ENCODE measurements at places on chromosomes 2 and 18. TPM values are rescaled to one million over a fixed set of nuclear protein-coding genes. Genes with fewer than 3 reads are reported as not detected.

CNDP1 gene
- not detected for total RNA-seq

ACOXL gene
- 0.14 TPM for total RNA-seq

RFX8 gene
- total RNA-seq = 0.18 TPM

VWA3B gene
- total RNA-seq = not detected

ARHGAP25 gene
- 61.5 TPM for total RNA-seq

OSBPL1A gene
- total RNA-seq = 2.7 TPM

TP53I3 gene
- 2.6 TPM for total RNA-seq

GPR35 gene
- 14.6 TPM for total RNA-seq

NPAS2 gene
- total RNA-seq = 14.4 TPM

NT5C1B gene
- total RNA-seq = not detected

CSRNP3 gene
- total RNA-seq = not detected

GPR75 gene
- 1.2 TPM for total RNA-seq

ZEB2 gene
- total RNA-seq = 13.5 TPM

MEP1B gene
- total RNA-seq = not detected

COLEC12 gene
- not detected for total RNA-seq

EMILIN1 gene
- total RNA-seq = 0.63 TPM

CRYGD gene
- total RNA-seq = not detected

PRKAG3 gene
- total RNA-seq = not detected

- no peak for DNase-seq
Observed at GRCh38 chr2:228675091-228675490, 493.6 kb upstream of the SPHKAP start.

- no peak for DNase-seq
Observed at GRCh38 chr18:9619990-9620389, 5.6 kb upstream of the PPP4R1 start.

- DNase-seq = no peak
Observed at GRCh38 chr2:158312981-158313380, 143.6 kb downstream of the CCDC148 start.

DNA sequence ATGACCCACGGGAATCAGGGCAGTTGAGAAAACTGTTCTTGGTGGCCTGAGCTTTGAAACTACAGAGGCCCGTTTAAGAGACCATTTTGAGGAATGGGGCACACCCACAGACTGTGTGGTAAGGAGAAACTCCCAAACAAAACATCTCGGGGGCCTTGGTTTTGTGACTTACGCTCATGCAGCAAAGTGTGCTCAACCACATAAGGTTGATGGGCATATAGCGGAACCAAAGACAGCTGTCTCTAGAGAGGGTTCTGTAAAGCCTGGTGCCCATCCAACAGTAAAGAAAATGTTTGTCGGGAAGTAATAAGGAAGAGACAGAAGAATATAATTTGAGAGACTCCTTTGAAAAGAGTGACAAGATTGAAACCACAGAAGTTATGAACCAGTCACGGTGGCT is 5.4 kb downstream of the MRO start:
- DNase-seq = no peak

- DNase-seq = no peak
Observed at GRCh38 chr18:62186499-62186773, 420 bp downstream of the PIGN start.

- no peak for DNase-seq
Observed at GRCh38 chr2:136727973-136728699, 37.2 kb upstream of the THSD7B start.

GRCh38 chr2:112181571-112182290 is 43.5 kb downstream of the FBLN7 start:
- DNase-seq = peak; percentile 54

GRCh38 chr2:16162491-16163040 is 222.2 kb downstream of the MYCN start:
- no peak for DNase-seq

DNA sequence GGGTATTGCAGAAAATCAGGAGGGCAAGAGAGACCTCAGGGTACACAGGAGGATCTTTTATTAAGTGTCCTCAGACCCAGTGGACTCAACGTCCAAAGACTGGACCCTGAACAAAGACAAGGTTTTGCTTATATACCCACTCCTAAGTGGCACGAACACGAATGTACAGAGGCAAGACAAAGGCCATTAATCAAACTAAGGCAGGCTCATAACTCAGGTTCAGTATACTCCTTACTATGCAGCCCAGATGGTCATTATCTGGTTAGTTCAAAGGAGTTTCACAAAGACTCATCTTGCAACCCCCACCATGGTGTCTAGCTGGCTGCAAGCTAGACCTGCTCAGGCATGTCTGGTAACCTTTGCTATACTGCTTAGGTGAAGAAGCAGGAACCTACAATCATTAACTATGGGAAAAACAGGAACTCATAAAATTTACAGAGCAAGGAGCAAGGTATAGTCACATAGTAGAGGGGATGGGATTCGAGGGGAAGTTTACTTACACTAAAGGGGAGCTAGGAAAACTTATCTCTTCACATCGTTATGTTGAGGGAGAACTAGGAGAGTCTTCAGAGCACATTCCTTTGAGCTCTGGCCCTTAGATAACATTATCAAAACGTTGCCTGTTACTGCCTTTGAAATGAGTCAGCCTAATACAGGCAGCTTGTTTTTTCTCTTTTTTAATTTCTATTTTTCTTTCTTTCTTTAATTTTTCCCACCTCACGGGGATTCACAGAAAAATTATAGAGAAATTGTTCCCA is 33.9 kb downstream of the SLC4A3 start:
- DNase-seq = no peak

- no peak for DNase-seq
Observed at GRCh38 chr2:25497229-25497917, 155.6 kb upstream of the DNMT3A start.

DNA sequence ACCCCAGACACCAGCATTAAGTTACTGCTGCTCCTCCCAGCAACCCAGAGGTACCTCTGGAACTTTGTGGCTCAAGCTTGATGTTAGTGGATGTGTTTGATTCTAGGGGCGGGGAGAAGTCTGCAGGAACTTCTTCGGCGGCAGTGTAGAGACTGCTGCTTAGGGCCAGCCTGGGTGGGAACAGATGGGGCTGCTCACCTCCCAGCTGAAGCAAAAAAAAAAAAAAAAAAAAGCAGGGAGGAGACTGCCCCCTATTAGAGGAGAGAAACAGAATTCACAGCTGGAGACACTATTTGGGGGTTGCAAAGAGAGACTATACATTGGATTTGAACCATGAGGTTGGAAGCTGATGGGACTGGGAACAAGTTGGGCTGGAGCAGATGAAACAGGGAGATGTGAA is 28.6 kb upstream of the FAM136A start:
- no peak for DNase-seq

DNA sequence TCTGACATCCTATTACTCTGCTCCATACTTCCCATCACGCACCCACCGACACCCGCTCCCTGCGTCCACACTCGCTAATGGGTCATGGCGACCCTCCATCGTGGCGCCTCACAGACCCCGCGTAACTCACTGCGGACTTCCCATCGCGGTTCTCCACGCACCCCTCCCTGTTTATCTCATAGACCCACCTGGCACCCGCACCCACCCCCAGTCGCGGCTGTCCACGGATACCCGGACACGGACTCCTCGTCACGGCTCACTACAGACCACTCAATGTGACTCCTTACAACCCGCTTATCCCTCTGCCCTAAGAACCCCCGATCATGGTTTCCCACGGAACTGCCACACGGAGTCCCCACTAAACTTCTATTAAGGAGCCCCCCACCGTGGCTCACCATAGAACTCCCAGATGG is 458 bp downstream of the CXXC1 start:
- no peak for DNase-seq

- DNase-seq = no peak
Observed at GRCh38 chr2:146986161-146986560, 858.7 kb upstream of the ACVR2A start.

GRCh38 chr2:63894167-63894566 is 52.5 kb downstream of the UGP2 start:
- no peak for DNase-seq

DNA sequence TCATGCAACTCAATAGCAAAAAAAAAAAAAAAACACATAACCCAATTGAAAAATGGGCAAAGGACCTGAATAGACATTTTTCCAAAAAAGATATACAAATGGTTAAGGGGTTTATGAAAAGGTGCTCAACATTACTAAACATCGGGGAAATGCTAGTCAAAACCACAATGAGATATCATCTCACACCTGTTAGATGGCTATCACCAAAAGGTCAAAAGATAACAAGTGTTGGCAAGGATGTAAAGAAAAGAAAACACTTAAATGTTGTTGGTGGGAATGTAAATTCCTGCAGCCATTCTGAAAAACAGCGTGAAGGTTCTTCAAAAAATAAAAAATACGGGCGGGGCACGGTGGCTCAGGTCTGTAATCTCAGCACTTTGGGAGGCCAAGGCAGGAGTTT is 112.4 kb upstream of the CAB39 start:
- DNase-seq = no peak

GRCh38 chr2:111032721-111033429 is 87.8 kb upstream of the BCL2L11 start:
- no peak for DNase-seq

- no peak for DNase-seq
Observed at GRCh38 chr2:238510911-238511613, 84.3 kb downstream of the ASB1 start.

GRCh38 chr2:51297488-51297887 is 265.6 kb upstream of the NRXN1 start:
- no peak for DNase-seq

GRCh38 chr2:11691076-11691660 is 21.2 kb upstream of the NTSR2 start:
- no peak for DNase-seq

DNA sequence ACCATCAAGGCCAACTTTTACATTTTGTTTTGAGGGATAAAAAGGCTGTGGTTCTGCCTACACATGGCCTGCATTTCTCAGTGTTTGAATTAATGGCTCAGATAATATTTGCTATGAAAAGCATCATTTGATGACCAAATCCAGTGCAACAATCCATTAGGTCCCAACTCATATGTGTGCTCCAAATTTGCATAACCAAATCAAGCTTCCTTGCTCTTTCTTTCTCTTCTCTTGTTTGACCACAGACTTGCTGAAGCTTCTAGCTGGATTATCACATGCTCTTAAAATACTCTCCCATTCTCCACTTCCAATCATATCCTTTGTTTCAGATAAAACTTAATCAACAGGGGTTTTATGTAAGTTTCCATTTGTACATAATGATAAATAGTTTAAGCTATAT is 147.0 kb downstream of the TCF4 start:
- no peak for DNase-seq

DNA sequence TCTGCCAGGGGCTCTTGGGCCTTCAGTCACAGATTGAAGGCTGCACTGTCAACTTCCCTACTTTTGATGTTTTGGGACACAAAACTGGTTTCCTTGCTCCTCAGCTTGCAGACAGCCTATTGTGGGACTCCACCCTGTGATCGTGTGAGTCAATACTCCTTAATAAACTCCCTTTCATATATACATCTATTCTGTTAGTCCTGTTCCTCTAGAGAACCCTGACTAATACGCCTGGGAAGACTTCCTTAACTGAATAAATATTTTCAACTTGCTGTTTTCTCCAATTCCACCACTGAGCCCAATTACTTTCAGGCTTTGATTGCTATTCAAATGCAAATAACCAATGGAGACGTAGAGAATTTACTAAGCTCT is 61.4 kb upstream of the CCDC195 start:
- no peak for DNase-seq

DNA sequence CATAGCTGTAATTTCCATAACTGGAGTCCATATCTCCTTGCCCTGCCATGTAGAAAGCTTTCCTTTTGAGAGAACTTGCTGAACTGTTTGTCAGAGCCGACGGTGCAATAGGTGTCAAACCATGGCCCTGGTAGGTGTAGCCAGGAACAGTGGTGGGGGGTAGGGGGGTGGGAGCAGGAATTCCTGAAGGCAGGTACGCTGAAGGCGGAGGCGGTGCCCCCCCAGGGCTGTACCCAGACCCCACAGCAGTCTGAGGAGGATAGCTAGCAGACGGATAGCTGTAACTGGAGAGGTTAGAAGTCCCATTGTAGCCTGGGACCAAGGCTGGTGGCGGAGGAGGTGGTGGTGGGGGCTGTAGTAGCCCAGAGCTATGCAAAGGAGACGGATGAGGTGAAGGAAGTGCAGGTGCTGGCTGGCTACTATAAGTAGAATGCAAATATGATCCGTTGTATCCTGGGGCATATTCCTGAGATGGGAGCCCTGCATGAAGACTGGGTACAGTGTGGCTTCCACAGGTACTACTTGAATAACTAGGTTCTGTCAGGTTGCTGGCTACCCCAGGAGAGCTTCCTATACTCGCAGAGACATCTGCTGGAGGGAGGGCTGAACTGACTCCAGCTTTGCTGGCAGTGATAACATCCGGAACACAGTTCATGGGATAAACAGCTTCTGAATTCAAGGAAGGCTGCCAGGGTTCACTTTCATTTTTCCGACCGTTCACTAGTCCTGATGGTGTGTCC is 124.8 kb downstream of the FIGN start:
- no peak for DNase-seq

GRCh38 chr18:21004726-21005125 is 106.9 kb downstream of the ROCK1 start:
- no peak for DNase-seq

DNA sequence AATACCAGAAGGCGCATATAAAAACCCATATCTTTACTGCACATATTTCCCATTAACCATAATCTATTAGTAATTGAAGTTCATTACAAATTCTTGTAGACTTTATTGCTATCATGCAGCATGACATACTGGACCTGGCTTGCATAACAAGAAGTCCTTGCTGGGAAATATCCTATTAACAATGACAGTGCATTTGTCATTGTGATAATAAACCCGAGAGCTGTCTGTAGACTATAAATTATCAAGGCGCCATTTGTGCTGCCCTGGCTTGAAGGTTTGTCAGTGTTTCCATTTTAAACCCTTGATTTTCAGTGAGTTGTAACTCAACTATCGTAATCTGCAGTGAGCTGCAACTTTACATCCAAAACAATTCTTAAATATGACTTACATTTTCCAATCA is 59.0 kb downstream of the HNMT start:
- DNase-seq = no peak

DNA sequence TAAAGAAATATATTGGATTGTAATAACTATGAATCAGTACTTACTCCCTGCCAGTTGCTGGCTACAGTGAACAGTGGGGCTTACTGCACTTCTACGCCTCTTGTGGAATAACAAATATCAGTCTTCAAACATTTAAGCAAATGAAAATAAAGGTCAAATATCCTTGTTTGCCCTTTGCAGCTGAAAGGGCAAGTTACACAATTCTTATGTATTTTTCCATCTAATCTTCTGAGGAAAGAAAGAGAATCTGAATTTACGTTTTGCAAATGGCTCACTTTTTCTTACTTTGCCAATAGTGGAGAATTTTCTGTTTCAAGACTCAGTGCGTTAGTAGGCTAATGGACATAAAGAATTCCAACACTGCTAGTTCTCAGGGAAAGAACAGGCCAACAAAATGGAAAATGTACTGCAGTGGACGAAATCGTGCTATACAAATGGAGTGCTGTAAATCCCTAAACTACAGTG is 157.2 kb upstream of the TMEM200C start:
- DNase-seq = no peak

All from activated CD8-positive, alpha-beta T cell treated with anti-CD3 and anti-CD28 coated beads for 36 hours (primary cell).